ENCODE measurements at places on chromosomes 6 and 20.

- no peak for DNase-seq
Observed at GRCh38 chr20:45894797-45895196, 3.7 kb downstream of the CTSA start.

GRCh38 chr6:82843291-82843885 lies 222.3 kb downstream of the UBE3D start:
- no peak for DNase-seq

DNA sequence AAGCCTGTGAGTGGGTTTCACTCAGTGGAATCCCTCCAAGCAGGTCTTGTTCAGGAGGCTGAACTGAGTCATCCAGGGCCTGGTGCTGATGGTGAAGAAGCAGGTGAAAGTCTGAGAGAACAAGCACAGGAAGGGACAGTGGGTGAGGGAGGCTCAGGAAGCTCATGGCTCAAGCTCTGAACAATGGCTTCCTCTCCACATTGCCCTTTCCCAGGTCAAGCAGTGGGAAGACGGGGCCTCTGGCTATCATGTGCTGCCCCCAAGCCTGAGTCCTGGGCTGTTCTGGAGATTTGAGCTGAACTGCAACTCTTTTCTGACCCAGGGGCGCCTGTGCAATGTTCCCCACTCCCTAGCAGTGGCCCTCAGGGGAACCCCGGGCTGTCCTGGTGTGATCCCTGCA lies 3.4 kb downstream of the CST9L start:
- no peak for DNase-seq

DNA sequence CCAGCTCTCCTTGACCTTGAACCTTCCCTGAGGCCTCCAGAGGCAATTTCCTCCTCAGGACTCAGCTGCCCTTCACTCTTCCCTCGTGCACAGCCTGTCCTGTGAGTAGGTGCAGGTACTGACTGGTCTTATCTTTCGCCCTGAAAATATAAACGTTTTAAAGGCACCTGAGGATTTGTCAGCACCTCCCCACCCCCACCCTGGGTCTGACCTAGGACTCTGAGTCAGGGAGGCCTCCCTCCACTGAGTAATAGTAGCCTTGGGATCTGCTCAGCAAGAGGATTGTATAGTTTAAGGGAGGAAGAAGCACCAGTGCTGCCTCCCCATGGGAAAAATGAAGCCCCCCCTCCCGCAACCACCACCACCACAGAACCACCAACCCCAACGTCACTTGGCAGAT lies 54.6 kb downstream of the PPARD start:
- DNase-seq = no peak

DNA sequence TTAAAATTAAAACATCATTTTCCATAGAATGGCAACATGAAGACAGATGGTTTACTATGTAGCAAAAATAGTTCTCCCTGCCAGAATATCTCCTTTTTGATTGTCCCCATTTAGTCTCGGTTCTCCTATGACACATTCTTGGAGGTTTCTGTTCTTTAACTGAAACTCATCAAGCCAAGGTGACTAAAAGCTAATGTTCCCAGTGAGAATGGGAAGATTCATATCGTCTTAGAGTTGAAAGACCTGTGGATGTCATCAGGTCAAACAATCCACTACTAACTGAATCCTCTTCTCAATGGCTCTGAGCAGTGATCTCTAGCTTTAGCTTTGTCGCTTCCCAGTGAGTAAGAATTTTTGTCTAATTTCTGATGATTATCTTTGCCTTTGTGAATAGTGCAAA lies 1.3 kb upstream of the DOK5 start:
- no peak for DNase-seq

- DNase-seq = peak; percentile 57
Observed at GRCh38 chr6:54267798-54268197, 40.4 kb upstream of the TINAG start.

DNA sequence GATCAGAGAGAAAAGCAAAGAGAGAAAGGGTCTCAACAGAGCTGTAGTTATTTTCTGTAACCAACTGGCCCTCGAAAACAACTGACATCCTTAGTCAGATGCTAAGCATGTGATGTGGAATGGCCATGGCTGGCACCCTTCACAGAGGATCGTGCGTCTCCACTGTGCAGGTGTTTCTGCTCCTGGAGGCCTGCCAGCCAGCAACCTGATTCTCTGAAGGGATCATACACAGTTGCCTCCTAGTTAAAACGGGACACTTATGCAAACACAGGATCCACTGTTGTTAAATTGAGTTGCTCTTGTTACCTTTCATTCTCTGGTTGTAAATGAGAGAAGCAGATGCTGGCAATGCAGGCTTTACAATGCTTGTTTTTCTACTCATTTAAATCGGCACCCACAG lies 148.5 kb downstream of the HDGFL1 start:
- DNase-seq = no peak

- no peak for DNase-seq
Observed at GRCh38 chr6:159172091-159172491, 2.9 kb downstream of the FNDC1 start.

- DNase-seq = no peak
Observed at GRCh38 chr6:107202876-107203468, 87.7 kb upstream of the BEND3 start.

DNA sequence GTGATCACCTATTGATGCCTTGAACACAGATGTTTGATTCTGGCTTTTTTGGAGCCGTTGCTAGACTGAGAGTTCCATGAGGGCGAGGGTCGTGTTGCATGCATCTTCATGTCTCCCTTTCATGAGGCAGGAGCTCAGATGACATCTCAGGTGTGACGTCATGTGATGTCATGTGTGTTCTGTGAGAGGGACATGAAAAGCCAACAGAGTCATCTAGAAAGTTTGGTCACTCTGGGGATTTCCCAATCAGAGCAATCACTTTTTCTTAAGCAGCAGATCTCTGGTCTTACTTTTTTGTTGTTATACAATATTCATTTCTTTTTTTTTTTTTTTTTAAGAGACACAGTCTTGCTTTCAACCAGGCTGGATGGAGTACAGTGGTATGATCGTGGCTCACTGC lies 411.8 kb downstream of the PREX1 start:
- no peak for DNase-seq

GRCh38 chr6:38024908-38025307 lies 205.4 kb downstream of the ZFAND3 start:
- no peak for DNase-seq

GRCh38 chr6:15412767-15413166 lies 166.9 kb downstream of the JARID2 start:
- no peak for DNase-seq

DNA sequence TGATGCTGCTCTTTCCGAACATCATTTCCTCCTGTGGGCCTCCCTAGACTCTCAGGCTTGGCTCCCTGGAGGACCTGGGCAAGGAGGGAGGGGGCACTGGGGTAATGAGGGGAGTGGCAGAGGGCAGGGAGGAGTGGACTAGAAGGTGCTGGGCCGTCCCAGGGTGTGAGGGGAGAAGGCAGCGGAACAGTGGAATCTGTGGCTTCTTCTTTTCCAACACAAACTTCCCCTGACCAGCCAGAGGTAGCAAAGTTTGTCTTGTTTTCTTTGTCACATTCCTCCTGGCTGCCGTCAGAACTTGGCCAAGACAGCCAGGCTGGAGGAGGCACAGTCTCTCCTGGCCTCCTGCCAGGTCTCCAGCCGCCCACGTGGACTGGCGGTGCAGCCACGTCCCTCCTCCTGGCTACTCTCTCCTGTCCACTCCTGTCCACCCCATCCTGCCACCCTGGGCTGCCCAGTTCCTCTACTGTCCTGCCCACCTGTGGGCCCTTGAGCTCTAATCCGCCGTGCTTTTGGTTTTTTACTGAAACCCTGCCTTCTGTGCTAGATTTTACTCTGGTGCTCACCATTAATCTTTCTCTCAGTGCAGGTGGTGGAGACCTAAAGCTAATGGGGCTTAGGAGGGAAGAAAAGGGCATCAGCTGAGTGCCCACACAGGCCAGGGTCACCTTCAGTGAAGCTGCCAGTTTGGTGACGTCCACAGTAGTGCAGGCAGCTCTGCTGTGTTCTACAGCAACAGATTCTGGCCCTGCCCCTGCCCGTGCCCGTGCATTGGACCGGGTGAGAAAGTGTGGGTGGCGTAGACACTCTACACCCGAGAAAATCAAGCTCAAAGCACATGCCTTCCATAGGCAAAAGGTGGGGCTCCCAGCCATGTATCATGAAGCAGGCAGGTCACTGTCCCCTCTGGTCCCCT lies 2.8 kb upstream of the CDSN start:
- peak; percentile 99 for DNase-seq

GRCh38 chr20:52291109-52291508 lies 99.5 kb upstream of the ZFP64 start:
- no peak for DNase-seq

DNA sequence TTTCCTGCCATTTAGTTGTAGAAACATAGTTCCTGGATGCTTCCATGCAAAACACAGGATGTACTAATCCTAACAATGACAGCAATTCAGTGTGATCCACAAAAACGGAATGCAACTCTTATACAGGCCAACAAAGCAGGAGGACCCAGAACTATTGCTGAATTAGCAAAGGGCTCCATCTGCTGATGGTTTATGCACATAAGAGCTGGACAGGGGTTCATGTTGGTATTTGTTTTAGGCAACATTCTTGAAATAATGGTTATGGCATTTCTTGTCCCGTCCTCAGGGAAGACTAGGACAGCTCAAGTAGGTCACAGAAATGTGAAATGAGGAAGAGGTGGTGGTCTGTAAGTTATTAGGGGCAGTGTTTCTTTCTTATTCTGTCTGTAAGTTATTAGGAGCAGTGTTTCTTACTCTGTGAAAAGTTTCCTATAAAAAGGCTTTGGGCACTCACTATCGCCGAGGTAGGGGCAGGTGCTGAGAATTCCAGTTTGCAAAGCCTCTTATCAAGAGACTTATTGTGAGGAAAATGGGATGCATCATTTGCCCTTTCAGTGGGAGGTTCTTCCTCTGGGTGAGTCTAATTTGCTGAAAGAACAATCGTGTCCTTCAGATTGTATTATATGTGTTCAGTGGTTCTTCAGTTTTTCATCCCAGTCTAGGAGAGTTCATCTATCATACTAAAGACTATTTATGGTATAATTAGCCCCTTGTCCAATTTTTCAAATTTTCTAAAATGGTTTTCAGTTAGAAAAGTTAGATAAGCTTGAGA lies 171.1 kb downstream of the MCHR2 start:
- peak; percentile 52 for DNase-seq

DNA sequence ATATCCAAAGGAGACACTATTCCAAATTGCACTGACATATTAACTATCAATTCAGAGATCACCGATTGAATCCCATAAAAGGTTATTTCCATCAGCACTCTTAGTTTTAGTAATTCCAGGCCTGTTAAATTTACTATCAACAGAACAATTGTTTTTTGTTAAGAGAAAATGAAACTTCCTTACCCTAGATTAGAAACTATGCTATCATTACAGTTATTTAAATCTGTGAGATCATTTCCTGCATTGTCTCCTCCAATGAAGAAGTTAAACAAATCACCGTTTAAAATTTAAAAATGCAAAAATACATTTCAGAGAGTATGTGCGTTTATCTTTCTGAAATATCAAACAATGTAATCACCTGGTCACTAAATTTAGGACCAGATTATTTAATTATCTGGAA lies 57.5 kb downstream of the HIVEP2 start:
- no peak for DNase-seq

- no peak for DNase-seq
Observed at GRCh38 chr6:142913036-142913510, 31.9 kb downstream of the HIVEP2 start.

- no peak for DNase-seq
Observed at GRCh38 chr20:62882426-62882825, 20.8 kb upstream of the TCFL5 start.

Measured in Calu3 (cell line).